ENCODE measurements at places on chromosomes 4 and X.

DNA sequence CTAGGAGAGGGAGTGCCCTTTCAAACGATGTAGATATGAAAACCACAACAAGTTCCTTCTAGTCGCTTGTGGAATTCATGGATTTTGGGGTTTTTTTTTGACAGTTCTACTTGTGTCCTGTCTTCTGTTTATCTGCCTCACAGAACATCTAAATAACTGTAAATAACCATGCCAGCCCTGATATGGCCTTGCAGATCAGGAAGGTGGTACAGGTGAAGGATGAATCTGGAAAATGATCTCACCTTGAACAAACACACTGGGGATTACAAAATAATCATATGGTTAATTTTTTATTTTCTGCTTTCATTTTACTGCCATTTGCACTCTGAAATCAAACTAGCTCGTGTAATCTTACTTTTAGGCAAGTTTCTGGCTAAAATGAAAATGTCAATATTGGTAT, 37.2 kb downstream of the GPR82 start:
- DNase-seq: no peak

DNA sequence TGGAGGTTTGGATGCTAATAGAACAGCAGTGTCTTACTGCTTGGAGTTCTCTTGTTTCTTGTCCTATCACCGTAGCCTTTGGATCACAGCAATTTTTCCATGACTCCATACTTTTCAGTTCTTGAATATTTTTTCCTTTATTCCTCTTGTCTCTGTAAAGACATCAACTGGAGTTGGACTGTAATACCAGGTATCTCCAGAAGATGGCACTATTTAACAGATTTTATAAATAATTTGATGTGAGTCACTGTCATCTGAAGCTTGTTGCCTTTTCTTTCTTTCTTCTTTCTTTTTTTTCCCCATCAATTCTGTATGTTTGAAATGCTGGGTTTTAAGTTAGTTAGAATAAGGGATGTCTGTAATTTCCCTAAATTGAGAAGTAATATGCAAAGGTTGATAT, 24.1 kb downstream of the HPRT1 start:
- no peak for DNase-seq

GRCh38 chr4:100421361-100421978, 96.4 kb downstream of the EMCN start:
- DNase-seq: no peak

DNA sequence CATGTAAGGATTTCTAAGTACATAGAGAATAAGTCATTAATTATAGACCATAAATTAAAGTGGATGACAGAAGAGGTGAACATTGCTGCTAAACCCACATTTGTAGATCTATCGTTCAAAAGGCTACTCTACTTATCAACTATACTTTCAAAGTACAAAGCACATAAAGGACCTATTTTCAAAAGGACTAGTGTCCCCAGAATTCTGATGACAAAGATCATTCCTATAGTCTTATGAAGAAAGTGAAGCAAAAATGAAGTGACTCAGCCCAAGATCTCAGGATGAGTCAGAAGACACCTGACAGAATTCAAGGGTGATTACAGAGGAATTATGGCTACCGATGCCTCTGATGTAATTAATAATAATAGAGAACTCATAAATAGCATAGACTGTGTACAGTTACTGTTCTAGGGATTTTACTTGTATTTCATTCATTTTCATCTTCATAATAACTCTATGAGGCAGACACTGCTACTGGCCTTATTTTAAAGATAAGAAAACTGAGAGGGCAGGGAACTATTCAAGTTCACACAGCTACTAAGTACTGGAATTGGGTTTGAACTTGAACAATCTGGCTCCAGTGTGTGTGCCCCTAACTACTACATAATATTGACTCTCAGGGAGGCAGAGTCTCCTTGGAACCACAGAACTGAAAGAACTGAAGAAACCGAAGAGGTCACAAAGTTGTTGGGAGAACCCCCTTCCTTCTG, 17.1 kb downstream of the USP46 start:
- DNase-seq: no peak

DNA sequence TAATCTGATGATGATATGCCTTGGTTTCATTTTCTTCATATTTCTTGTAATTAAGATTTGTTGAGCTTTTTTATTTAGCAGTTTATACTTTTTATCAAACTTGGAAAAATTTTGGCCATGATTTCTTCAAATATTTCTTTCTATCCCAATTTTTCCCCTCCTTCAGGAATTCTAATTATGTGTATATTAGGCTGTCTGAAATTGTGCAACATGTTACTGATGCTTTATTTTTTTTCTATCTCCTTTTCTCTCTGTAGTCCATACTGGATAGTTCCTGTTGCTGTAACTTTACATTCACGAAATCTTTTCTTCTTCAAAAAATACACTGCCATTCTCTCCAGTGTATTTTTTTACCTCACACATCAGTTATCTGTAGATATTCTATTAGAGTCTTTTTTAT, 10.8 kb downstream of the THAP6 start:
- DNase-seq: no peak

- DNase-seq: no peak
Measured at GRCh38 chrX:112512509-112512908, 167.2 kb downstream of the LHFPL1 start.

GRCh38 chrX:13383907-13384306, 64.1 kb upstream of the ATXN3L start:
- no peak for DNase-seq

DNA sequence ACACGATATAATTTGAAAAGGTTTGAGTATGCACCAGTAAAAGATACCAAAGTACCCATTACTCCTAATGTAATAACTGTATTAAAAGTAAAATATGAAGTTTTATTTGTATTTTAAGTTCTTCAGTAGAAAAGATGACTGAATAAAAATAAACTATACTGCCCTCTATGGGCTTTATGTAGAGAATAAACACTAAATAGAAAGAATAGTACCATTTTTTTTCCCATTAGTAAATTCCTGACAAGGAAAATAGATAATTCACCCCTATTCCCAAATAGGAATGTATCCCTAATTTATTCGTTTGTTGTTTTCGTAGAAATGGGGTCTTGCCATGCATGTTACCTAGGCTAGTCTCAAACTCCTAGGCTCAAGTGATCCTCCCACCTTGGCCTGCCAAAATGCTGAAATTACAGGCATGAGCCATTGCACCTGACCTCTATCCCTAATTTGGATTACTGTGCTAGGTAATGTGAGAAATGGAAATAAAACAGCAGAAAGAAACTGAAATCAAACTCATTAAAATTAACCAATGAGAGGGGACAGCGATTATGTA, 73.6 kb upstream of the COX18 start:
- DNase-seq: no peak

GRCh38 chr4:142940425-142941330, 94.6 kb upstream of the INPP4B start:
- DNase-seq: no peak

DNA sequence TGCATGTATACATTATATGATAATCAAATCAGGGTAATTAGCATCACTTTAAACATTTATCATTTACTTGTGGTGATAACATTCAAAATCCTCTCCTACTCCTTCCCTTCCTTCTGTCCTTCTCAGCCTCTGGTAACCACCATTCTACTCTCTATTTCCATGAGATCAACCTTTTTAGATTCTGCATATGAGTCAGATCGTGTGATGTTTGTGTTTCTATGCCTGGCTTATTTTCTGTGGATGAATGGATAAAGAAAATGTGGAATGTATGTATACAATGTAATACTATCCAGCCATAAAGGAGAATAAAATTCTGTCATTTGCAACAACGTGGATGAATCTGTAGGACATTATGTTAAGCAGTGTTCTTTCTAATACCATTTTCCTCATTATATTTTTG, 123.9 kb downstream of the NAA11 start:
- DNase-seq: no peak

- DNase-seq: no peak
Measured at GRCh38 chr4:41307638-41308037, 50.9 kb downstream of the UCHL1 start.

DNA sequence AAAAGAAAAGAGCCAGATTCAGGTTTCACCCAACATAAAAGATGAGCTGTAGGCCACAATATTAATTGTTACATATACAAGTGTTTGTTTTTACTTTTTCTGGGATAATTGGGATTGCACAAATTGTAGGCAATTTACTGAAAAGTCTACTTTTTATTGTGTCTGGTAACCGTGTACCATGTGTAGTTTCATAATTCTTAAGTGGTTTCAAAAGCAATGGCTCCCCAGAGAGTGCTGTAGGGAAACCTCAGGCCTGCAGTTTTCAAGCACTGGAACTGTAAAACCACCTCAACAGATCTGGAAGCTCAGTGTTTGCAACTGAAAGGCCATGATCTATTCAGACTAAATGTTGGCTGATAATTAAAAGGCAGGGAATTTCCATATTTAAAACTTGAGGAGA, 53.9 kb upstream of the MMAA start:
- DNase-seq: no peak

DNA sequence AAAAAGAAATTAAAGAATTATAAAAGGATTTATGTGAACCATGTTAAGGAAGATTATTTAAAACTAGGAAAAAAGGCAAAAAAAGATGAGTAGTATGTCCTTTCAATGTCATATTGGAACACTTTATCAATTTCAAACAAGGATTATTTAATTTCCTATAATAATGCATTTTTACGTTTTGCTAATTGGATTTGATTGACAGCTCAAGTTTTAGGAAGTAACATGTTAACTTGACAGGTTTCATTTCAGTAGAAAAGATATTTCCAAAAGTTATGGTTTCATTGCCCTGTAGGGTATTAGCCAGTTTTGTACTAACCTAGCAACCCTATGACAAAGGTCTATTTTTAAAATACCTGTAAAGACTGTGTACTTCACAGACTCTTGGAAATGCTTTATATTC, 379.6 kb upstream of the ZFP42 start:
- no peak for DNase-seq

- DNase-seq: no peak
Measured at GRCh38 chr4:29051381-29051965, 1668.7 kb upstream of the PCDH7 start.

- DNase-seq: no peak
Measured at GRCh38 chr4:154164931-154165839, 326.4 kb downstream of the DCHS2 start.

DNA sequence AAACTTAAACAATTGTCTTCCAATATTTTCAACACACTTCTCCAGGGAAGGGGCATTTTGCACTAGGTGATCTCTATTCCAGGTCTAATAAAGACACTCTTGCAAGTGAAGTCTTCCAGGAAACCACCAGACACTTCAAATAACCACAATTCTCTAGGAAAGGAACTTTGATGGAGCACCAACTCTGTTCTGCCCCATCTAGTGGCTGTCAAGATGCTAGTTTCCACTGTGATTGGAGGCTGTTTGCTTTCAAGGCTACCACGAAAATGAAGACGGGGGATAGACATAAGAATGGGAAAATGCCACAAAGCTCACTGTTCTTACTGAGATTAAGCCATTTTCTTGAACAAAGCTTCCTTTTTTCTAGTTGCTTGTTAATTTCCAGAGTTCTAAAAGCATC, 100.6 kb upstream of the F9 start:
- DNase-seq: no peak

GRCh38 chrX:10608099-10608498, 12.3 kb downstream of the MID1 start:
- no peak for DNase-seq

DNA sequence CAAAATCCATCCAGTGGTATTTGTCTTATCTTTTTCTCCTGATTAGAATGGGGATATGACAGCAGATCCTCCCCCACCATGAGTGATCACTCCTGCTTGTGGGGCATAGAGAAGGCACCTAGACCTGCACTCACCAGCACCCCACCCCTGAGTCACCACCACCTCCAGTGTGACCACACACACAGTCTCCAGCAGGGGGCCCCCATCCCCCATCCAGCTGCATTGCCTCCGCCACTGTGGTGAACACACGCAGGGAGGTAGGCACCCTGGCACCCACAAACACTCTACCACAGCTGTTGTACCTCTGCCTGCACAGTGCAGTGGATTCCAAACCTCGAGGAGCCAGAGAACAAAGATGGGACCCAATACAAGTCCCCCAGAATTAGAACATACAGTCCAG, 9.0 kb upstream of the MAGEA8 start:
- DNase-seq: peak; percentile 47

GRCh38 chrX:154135458-154136229, 8.4 kb upstream of the OPN1LW start:
- DNase-seq: no peak

- no peak for DNase-seq
Measured at GRCh38 chr4:130722361-130722760, 1626.4 kb downstream of the C4orf33 start.

- no peak for DNase-seq
Measured at GRCh38 chrX:103498786-103499185, 20.5 kb downstream of the RAB40A start.

- no peak for DNase-seq
Measured at GRCh38 chr4:61727286-61727685, 527.2 kb downstream of the ADGRL3 start.

GRCh38 chr4:159206427-159206871, 103.6 kb downstream of the RAPGEF2 start:
- DNase-seq: no peak

GRCh38 chrX:71227370-71228062, 4.5 kb downstream of the GJB1 start:
- no peak for DNase-seq

- DNase-seq: no peak
Measured at GRCh38 chr4:2059046-2059725, at the start of gene NAT8L. TSS of gene NAT8L (plus strand) at chr4:2059327. CDS start at chr4:2059512, 185 bp downstream.

DNA sequence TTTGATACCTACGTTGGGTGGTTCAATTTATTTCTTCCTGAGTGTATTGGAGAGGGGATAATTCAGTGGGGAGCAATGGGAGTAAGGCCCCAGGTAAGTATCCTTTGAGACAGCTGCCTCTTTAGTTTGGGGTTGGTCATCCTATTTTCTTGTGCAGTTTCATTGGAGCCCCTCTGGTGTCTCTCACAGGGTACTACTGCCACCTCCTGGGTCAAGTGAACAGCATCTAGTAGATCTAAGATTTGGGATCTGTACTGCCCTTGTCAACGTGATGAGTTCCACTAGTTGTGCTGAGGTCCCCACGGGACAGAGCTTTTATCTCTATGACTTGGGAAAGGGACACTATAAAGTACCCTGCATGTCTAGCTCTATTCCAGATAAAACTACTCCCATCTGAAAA, 80.6 kb downstream of the PBDC1 start:
- no peak for DNase-seq

- DNase-seq: no peak
Measured at GRCh38 chr4:145446184-145446583, 35.5 kb upstream of the SMAD1 start.

Data from activated CD4-positive, CD25-positive, alpha-beta regulatory T cell treated with anti-CD3 and anti-CD28 coated beads, Interleukin-2, amount 50 U/mL, for 72 hours (primary cell).